Sciatic nerve (tissue), 2 donors: ENCODE measurements at places on chromosomes 4 and X.

- DNase-seq, result no peak
Observed at GRCh38 chr4:122896270-122896669, 26.1 kb downstream of the NUDT6 start.

DNA sequence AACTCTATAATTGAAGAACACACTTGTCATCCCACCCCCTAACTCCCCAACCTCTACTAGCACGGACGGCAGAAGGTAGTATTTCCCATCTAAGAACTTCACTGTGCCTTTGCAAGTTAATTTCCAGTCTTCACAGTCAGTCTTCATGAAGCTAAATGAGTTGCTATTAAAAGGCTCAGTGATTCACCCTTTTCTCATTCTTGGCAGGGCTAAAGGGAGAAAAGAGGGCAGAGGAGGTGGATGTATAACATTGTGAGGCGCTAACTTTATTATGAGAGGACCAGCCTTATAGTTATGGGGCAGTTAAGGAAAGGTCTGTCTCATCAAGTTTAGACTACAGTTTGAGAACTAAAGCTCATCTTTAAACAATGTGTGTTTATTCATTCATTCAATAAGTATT, 161.0 kb upstream of the S100G start:
- DNase-seq, result no peak

DNA sequence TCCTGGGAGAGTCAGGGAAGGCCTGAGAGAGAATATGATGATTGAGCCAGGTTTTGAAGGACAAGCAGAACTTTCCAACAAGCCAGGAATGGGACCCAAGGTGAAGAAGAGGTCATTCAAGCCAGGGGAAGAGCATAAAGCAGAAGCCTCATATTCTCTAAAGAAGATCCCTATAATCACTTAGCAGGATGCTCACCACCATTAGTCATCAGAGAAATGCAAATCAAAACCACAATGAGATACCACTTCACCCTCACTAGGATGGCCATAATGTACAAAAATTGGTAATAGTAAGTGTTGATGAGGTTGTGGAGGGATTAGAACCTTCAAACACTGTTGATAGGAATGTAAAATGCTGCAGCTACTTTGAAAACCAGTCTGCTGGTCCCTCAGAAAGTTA, 20.5 kb upstream of the SUPT20HL1 start:
- no peak for DNase-seq

DNA sequence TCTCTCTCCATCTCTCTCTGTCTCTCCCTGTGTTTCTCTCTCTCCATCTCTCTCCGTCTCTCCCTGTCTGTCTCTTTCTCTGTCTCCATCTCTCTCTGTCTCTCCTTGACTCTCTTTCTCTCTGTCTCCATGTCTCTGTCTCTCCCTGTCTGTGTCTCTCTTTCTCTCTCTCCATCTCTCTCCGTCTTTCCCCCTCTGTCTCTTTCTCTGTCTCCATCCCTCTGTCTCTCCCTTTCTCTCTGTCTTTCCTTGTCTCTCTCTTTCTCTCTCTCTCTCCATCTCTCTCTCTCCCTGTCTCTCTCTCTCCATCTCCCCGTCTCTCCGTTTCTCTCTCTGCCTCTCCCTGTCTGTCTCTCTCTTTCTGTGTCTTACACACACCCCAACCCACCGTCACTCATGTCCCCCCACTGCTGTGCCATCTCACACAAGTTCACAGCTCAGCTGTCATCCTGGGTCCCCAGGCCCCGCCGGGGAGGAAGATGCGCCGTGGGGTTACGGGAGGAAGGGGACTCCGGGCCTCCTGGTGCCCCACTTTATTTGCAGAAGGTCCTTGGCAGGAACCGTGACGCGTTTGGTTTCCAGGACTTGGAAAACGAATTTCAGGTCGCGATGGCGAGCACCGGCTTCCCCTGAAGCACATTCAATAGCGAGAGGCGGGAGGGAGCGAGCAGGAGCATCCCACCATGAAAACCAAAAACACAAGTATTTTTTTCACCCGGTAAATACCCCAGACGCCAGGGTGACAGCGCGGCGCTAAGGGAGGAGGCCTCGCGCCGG, 1.2 kb upstream of the SHOX start:
- no peak for DNase-seq

DNA sequence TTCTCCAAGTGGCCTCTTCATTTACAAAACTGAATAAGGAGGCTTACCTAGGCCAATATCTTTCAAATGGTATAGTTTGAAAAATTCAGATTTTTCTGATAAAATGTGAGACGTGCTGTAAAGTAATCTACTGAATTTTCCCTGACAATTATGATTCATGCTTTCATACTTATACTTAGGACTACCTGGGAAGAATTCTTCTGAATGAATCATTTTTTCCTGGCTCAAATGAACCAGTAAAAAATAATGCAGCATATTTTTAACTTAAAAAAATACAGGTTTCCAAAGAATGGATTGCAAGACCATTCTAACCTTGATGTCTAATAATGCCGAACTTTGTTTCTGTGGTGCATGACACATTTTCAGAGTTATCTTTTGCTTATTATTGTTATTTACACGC, 375.4 kb downstream of the ZNF674 start:
- no peak for DNase-seq

GRCh38 chr4:7648544-7649395, 214.0 kb upstream of the PSAPL1 start:
- DNase-seq, result no peak

- DNase-seq, result no peak
Observed at GRCh38 chr4:38189445-38189844, 229.2 kb downstream of the PTTG2 start.

DNA sequence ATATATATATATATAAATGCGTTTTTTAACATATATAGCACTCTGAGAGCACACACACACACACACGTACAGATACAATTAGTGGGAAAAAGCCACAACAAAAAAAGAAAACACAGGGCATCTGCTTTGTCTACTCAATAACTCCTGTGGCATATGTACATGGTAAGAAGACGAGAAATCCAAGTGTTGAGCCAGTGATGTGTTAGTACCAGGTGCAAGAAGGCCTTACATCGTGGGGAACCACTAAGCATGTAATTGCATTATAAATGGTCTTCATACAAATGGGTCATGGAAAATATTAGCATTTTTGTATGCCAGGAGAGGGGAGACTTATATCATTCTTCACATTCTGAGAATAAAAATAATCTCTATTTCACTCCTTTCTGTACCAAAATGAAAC, 62.7 kb upstream of the FAM47B start:
- DNase-seq, result no peak

DNA sequence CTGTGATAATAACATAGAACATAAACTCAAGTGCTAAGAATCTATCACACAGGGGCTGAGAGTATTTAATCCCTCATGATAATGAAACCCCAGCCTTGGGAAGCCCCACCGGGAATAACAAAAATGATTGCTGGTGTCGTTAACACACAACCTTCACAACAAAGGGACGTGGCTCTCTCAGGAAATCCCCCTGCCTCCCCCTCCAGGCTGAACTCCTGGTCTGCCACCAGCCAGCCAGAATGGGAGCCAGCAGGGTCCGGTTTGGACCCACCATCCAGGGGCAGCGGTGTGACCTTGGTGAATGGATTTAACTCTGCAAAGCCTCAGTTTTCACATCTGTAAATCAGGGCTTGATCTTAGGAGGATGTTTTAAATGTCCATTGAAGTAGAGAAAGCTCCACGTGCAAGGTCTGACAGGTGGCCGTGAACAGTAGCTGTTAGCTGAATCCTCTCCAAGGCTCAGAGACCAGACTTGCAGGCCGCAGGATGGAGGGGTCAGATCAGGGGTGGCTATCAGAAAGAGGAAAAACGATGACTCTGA, 46.5 kb downstream of the ABLIM2 start:
- no peak for DNase-seq

DNA sequence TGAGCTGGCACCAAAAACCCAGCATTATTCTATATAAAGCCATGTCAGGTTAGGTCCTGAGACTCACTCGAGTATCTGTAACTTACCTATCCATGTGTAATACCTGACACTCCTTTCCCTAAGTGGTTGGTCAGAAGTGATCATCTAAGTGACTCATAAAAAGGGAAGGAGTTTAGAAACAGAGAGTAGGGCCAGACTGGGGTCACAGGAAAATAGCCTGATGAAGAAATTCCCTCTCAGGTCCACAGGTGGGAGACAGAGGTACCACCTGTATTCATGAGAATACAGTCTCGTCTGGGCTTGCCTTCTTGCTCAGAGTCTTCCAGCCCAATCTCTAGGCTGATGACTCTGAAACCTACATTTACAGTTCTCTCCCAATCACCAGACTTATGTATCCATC, 161.8 kb upstream of the MAP3K15 start:
- DNase-seq, result no peak

DNA sequence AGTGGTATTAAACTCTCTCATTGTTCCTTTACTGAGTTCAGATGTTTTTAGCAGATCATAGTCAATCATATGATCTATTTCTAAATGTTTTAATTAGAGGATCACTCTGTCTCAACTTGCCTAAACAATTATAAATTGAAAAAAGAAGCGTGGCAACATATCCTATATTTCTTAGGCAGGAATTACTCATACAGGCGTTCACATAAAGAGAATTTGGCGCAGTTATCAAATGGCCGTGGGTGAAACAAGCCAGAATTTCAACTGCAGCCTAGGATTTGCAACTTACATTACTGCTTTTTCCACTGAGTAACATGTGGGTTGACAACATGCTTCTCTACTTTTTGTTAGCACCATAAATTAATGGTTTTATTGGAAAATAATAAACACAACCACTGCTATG, 141.3 kb downstream of the CPE start:
- DNase-seq, result no peak

DNA sequence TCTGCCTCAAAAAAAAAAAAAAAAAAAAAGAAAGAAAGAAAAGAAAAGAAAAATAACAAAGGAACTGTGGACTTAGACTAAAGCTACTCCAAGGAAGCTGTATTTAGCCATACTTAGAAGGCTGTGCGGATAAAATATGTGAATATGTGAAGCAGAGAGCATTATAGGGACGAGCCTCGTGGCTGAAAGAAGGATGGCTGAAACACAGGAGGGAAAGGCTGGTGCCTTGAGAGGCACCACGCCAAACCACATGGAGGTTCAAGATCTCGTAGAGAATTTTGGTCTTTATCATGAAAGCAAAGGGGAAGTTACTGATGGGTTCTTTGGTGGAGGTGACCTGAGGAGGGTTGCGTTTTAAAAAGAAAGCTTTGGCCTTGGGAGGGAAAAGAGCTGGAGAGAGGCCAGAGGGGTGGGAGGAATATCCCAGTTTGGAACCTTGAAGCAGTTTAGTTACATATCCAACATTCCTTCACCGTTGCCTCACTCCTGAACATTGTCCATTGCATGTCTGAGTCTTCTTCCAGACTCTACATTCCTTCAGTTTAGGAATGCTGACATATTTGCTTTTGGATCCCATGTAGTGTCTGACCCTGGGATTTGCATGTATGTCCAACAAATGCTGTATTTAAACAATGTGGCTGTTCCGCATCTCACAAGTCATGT, 82.5 kb downstream of the CPE start:
- DNase-seq, result no peak

- no peak for DNase-seq
Observed at GRCh38 chr4:75498041-75498440, 16.2 kb downstream of the RCHY1 start.

GRCh38 chr4:13642170-13642950, 14.8 kb upstream of the BOD1L1 start:
- peak; percentile 70 for DNase-seq

DNA sequence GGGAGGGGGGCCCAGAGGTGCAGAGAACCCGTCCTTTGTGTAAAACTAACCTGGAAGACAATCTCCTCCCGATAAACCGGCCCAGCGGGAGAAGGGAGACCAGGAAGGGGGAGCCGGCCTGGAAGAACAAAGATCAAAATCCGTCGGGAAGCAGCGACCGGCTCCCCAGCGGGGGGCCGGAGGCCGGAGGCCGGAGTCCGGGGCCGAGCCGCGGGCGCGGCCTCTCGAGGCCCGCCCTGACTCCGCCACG, 552 bp downstream of the ZDHHC9 start:
- DNase-seq, result no peak

GRCh38 chrX:132173647-132174046, 45.6 kb downstream of the RAP2C start:
- no peak for DNase-seq

GRCh38 chrX:78024349-78025059, 55.1 kb upstream of the PGAM4 start:
- no peak for DNase-seq

- no peak for DNase-seq
Observed at GRCh38 chr4:48093991-48094416, 40.0 kb downstream of the TXK start.

DNA sequence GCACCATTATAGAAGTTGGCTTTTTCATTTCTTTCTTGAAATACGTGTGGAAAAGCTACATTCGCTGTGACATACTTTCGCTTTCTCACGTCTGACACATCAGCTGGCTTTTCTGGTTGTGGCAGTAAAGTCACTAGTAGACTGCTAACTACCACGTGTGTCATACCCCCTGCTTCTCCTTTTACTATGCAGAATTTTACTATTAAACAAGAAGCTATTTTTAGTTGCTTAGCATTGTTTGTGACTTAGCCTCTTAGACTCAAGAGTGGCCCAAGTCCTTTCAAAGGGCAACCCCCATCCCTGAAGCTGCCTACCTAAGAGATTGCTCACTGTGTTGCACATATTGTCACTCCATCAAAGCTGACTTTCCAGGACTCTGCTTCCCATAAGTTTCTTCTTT, 2.1 kb upstream of the IL2 start:
- no peak for DNase-seq

DNA sequence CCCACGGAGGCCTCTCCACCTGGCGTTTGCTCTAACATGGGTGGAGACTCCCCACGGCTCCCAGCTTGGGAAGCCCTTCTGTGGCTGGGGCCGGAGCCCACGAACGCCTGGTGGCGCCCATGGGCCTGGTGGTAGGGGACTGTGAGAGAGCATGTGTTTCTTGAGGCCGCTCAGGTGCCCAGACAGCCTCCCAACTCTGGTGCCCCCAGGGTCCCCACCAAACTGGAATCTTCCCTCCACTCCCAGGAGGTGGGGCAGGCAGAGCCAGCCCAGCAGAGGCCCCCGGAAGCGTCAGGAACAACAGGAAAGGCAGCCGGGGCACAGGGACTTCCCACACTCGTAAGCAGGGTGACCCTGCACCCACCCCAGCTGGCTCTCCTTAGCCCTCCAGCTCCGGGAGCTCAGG, 33.3 kb upstream of the FGFR3 start:
- DNase-seq, result no peak

DNA sequence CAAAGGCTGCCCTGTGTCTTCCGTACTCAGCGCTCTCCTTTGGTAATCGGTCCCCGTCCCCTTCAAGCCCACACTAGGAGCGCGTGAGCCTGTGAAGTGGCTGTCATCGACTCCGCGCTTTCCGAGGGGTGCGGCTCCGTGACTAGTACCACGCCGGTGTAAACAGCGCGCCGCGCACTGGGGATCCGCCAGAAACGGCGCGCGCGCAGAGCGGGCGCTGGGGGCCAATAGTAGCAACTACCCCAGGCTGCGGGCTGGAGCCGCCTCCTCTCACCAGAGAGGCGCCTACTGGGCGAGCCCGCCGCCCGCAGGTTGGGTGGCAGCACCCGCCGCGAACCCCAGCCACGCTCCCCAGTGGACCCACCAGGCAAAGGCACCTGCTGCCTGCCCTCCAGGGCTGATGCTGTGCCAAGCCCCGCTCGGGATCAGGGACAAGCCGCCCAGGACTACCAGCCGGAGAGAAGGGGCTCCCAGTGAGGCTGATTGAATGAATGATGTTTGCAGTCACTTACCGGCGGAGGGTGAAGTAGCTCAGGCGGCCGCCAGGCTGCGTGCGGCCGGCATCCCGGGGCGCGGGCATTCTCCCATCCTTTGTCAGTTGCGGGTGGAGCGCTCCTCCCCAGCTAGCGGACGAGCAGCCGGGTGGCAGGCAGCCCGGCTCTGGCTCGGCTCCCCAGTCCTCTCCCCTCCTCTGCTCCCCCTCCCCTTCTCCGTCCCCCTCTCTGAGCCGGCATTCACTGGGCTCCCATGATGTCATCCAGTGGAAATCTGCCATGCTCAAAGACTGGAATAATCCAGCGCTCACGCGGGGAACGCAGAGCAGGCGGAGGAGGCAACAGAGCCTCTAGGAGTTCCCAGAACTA, 370.3 kb upstream of the SMIM31 start:
- DNase-seq, result peak; percentile 73
